ENCODE measurements at places on chromosomes 6 and 20.

DNA sequence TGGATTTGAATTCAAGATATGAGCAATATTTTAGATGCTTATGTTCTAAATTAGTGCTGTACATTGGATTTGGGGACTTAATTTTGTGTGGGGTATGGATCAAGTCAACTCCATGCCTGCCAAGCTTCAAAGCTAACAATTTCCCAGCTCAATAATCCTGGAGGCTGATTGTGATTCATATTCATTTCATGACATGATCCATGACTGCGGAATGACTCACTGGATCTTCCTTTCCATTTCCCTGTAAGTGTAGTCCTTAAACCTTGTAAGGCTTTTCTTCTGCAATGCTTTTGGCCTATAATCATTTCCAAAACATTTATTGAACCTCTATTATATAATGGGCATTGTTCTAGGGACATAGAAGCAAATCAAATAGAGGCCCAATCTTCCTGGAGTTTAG lies 44.7 kb upstream of the CCN2 start:
- peak; percentile 71 for DNase-seq

DNA sequence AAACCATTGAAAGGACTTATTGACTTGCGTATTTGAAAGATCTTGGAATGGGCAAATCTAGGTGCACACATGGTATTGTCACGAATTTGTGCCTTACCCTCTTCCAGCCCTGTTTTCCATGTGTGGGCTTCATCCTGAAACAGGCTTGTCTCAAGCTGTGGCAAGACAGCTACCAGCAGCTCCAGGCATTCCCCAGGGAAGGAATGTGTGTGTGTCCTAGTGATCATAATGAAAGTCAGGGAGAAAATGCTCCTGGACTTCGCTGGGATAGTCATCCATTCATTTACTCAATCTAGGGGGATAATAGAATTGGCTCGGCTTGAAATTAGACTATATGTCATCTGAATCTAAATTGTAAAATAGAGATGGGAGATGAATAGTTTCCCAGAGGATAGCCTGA lies 676.2 kb downstream of the CBLN4 start:
- DNase-seq, result no peak

GRCh38 chr6:170093658-170094596 lies 197.0 kb downstream of the DLL1 start:
- no peak for DNase-seq

DNA sequence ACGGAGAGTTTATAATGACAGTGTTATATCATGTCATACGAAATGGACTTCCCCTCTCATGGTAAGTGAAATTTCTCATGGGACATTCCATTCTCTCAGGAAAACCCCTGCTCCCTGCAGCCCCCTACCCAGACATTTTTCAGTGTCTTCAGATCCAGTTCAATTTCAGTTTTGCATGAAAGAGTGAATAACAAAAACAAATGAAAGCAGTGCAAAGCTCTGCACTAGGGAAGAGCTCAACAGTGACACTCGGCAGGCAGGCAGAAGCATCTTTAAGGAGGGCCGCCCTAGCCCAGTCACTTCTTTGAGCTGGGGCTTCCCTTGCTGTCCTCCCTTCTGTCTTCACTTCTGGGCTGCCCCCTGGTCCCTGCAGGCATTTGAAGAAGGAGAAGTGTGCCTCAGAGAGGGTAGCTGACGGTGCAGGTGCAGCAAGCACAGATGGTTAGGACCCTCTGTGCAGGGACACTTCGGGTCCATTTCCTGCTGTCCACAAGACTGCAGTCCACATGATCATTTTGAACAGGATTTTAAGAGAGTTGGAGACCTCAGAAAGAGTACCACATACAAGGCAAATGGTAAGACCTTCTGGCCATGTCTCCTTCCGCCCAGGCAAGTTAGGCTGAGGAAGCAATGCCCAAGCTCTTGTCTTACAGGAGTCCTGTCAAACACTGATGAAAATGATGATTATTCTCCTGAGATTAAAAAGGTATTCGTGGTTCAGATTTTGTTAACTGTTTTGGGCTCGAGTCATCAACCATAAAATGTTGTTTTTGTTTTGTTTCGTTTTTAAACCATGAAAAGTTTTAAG lies 5.4 kb upstream of the DUSP22 start:
- no peak for DNase-seq

DNA sequence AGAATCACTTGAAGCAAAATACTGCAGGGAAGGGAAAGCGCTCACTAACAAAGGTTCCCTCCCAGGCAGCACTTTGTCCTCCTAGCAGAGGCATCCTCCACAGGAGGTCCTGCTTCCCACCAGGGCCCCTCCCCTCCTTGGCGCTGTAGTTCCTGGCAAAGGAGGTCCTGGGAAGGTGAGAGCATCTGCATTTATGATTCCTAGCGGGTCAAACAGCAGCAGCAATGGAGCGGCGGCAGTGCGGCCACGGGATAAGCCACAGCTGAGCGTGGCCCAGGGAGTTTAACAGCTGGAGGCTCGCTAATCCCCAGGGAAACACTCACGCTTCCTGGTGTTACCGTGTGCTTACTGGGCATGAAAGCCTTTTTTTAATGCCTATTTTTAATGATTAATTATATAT lies 185.8 kb downstream of the TTLL2 start:
- DNase-seq, result no peak

DNA sequence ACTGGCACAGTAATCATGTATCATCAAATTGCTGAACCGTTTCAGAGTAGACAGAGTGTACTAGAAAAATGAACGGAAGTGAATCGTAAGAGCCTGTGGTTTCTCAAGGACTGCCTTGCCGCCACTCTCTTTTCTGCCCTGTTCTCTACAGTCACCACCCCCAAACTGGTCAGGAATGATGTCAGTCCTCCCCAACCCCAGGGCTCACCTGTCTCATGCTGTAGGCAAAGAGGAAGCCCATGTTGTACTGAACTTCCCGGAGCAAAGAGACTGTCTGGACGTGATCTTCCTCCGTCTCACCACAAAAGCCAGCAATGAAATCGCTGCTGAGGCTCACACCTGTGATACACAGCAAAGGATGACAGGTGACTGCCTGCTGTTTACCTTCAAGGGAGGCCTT lies 31.0 kb downstream of the CDK5RAP1 start:
- DNase-seq, result no peak

- DNase-seq, result no peak
Measured at GRCh38 chr6:56848105-56848504, 106.8 kb upstream of the BEND6 start.

GRCh38 chr6:18536591-18537055 lies 149.5 kb downstream of the RNF144B start:
- no peak for DNase-seq

DNA sequence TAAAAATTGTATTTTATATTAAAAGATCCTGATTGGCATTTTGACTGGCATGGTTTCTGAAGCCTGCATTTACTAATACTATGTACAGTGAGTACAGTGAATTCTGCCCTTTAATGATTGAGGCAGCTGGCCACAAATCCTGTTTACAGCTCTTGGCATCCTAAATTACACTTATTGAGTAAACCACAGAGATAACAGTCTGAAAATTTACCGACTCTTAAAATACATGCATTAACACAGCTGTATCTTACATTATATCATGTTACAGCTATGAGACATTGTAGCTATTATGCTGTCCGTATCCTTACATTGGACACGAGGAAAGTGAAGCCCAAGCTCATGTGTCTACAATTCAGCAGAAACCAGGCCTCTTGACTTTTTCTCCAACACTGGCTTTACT lies 90.8 kb downstream of the FAM83B start:
- no peak for DNase-seq

DNA sequence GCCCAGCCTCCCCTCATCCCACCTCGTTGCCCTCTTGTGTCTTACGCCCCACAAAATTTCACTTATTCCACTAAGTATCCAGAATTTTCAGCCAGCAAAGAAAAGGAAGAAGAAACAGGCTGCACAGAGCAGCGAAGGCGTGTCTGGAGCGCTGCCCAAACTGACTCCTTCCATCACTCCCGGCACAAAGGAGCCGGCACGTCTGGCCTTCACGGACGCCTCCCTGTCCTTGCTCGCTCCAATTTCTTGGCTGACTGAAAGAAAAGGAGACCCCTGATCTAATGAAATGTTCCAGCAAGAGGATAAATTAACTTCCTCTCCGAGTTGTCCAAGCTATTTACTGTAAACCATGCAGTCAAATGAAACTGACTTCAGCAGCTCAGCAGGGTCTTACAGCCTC lies 152.3 kb upstream of the CDH4 start:
- DNase-seq, result no peak

DNA sequence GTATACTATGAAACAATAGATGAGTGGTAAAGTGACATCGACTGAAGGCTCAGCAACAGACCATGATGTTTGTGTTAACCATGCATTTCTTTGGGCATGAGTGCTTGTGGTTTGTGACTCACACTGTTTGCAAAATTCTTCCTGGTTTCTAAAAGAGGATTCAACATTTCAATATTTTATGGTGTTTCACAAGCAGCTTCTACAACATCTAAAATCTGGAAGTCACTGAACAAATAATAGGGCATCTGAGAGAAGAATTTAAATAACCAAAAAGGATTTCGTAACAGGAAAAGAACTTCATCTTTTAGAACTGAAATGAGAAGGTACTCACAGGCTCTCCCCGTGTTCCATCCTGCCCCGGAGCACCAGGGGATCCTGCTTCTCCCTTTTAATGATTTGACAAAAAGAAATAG lies 146.2 kb downstream of the COL21A1 start:
- peak; percentile 96 for DNase-seq

- no peak for DNase-seq
Measured at GRCh38 chr6:25167961-25168360, 111.2 kb upstream of the CARMIL1 start.

DNA sequence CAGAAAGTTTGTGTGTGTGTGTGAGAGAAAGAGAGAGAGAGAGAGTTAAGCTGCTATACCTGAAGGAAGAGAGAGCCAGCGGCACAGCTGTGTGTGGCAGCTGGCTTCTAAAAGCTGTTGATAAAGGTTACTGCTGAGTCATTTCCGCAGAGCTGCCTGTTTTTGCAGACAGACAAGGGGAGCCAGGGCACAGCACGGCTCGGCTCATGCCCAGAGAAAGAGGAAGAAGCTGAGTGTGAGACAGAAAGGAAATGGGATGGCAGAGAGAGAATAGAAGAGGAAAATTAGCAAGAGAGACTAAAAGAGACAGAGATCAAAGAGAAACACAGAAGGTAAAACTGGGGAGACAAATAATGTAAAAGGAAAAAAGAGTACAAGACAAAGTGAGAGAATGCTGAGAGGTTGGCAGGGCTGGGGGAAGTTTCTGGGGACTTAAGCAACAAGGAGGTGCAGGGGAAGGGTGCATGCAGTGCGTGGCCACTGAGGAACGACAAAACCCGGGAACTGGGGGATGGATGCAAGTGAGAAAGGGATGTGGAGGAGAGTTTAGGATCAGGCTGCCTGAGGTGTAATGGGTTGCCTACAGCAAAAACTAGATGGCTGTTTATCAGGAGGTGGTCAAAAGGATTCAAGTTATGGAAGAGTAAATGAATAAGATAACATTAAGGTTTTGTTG lies 22.7 kb downstream of the HLA-A start:
- DNase-seq, result peak; percentile 78

- peak; percentile 90 for DNase-seq
Measured at GRCh38 chr6:155314773-155315515, 660 bp upstream of the TFB1M start.

DNA sequence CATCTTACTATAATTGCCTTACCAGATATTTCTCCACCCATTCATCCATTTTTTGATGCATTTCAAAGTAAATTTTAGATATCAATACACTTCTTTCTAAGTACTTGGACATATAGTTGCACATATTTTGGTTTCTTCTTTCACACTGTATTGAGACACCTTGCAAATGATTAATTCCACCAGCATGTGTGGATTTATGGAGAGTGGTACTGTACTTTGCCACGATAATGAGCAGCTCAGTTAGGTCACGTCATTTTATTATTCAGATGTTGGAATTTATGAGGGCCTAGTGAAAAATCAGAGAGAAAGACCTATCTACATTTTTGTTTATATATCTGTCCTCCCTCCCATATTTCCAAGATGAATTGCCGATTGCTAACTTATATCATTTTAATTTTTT lies 5.3 kb downstream of the NFYA start:
- no peak for DNase-seq

DNA sequence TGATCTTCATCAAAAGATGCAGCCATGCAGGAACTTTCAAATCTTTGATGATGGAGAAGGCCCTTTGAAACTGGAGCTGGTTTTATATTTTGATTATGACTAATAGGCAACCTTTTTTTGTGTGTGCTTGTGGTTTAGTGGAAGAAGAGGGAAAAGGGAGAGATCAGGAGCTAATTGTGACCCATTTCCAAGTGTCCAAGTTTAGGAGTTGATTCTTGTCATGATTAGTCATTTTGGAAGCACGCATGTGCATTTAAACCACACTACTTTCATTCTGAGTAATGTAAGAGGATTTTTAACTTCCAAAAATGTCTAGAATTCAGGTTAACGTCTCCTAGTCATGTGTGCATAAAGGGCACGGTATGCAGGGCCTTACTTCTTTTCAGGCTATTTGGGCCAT lies 3.5 kb downstream of the FOXO3 start:
- DNase-seq, result peak; percentile 88

GRCh38 chr6:169079650-169080049 lies 174.0 kb downstream of the THBS2 start:
- DNase-seq, result no peak

- DNase-seq, result no peak
Measured at GRCh38 chr6:37202788-37203491, 33.0 kb downstream of the PIM1 start.

- peak; percentile 70 for DNase-seq
Measured at GRCh38 chr6:88914180-88914579, 49.2 kb downstream of the RNGTT start.

GRCh38 chr20:31602431-31602778 lies 2.7 kb upstream of the ID1 start:
- DNase-seq, result peak; percentile 46

DNA sequence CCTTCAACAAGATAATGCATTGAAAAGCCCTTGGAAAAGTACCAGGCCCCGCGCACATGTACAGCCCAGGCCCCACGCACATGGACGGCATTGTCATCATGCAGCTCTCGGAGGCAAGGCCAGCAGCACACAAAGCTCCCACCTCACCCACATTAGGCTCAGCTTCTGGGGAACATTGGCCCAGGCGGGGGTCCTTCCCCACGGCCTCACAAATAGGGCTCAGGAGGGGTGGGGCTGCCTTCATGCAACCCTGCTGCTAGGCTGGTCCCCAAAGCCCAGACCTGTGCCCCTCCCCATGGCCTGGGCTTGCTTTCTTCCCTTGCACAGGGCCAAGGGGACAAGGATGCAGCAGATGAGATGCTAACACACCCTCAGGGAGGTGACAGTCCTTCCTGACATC lies 26.7 kb downstream of the NPEPL1 start:
- no peak for DNase-seq

GRCh38 chr20:37948956-37949355 lies 46.0 kb downstream of the VSTM2L start:
- DNase-seq, result peak; percentile 28

- no peak for DNase-seq
Measured at GRCh38 chr20:54004445-54004844, 65.9 kb downstream of the BCAS1 start.

DNA sequence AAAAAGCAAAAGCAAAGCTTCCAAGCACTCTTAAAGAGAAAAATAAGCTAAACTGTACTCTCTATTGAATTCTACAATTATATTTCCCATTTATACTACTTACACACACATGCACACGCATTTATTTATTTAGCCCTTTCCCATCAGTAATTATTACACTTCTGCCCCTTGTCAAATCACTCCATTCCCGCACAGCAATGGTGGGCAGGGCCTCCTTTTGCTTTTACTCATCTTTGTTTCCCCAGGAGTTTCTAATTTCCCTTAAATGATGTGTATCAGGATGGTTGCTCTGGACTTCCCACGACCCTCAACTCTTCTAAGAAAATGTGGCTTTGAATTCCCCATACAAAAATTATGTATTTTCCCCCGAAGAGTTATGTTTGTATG lies 19.9 kb downstream of the PXT1 start:
- DNase-seq, result no peak

GRCh38 chr20:44703956-44704488 lies 11.1 kb upstream of the CCN5 start:
- no peak for DNase-seq
